ENCODE measurements at places on chromosomes 3 and 15.

GRCh38 chr3:195226445-195226844 lies 44.5 kb downstream of the XXYLT1 start:
- no peak for DNase-seq

DNA sequence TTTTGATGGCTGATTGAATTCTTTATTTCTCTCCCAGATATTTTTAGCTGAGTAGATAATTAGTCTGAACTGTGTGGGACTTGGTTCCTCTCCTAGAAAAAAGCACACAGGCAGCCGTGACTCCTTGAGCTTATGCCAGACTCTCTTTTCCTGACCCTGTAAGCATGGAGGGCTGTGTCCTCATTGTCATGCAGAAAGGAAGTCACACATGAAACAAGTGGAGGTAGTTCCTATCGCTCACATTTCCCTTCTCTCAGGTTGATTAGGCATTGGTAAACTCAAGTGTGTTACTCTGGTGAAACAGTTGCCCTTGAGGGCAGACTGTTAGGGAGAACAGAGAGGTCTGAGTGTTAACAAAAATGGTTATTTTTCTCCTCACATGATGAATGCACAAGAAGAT lies 6.3 kb upstream of the RTP4 start:
- DNase-seq: no peak

DNA sequence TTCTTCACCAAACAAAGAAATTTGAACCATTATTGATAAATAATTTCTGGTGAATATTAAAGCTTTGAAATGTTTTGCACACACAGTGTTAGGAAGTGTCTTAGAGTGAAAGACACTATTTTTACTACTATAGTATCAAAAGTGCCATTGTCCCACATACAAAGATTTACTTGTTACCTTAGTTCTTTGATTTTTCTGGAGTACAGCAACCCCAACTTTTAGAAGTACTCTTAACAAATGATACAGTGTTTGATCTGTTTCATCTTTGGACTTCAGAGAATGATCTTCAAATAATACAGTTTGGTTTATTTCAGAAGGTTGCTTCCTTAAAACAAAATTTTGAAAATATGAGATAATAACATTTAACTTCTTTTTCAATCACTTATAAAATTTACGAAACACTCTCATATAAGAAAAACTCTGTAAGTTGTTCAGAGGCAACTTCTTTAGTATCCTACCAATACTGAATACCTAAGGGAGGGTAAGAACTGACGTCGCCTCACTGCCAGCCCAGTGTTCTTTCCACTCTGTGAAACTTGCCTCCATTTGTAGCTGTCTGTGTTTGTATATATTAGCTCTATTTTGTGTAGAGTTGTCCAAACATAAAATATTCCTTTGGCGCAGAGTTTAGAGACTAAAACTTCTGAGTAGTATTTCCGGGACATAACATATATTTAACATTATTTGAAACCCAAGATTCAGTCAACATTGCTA lies 464.2 kb downstream of the LPP start:
- no peak for DNase-seq

DNA sequence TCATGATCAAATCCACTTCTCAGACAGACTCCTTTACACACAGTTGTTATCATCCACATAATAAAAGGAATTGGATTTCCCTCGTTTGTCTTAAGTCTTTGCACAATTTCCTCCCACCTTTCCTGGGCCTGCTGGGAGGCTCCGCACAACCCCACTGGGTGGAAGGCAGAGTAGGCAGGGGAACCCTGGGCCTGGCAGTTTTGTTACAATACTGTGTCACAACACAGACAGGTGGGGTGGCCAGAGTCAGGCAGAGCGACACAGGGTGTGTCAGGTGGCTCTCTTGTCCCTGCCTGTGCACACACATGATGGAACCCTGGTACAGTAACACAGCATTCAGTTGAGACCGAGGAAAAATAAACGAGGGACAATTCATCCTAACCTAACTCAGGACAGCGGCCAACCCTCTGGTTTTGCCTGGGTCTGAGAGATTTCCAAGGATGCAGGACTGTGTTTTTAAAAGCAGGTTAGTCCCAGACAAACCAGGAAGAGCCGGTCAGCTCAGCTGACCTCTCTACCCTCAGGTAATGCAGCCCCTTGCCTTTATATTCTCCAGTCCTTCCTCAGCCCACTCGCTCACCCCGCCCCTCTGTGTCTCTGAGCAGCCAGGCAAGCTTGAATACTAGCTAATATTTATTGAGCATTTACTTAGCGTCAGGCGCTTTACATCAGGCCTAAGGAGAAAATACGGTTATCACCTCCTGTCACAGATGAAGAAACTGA lies 8.8 kb upstream of the FAM174B start:
- no peak for DNase-seq

- DNase-seq: no peak
Measured at GRCh38 chr3:17063596-17063995, 178.8 kb downstream of the PLCL2 start.

DNA sequence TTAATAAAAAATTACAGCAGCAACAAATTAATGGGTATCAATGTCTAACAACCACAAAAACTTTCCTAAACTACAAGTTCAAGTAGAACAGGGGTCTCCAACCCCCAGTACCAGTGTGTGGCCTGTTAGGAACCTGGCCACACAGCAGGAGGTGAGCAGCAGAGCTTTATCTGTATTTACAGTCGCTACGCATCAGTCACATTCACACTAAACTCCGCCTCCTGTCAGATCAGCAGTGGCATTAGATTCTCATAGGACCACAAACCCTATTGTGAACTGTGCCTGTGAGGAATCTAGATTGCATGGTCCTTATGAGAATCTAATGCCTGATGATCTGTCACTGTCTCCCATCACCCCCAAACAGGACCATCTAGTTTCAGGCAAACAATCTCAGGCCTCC lies 18.5 kb upstream of the LIPC start:
- DNase-seq: no peak

DNA sequence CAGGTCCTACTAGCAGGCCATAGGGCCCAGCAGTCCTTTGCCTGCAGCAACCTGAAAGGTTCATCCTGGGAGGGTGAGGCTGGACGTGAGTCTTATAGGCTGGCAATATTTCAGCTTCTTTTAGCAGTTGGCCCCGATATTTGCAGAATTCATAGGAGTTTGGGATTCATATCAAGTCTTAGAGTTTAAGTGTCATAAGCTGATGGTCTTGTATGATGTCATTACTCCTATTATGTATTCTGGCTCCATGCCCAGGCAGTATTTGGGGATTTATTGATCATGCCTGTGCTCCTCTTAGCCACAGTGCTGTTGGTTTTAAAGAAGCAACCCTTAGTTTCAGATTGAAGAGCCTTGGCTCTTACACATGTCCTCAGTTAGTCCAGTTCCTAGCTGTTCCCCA lies 41.3 kb upstream of the POLR2M start:
- no peak for DNase-seq

DNA sequence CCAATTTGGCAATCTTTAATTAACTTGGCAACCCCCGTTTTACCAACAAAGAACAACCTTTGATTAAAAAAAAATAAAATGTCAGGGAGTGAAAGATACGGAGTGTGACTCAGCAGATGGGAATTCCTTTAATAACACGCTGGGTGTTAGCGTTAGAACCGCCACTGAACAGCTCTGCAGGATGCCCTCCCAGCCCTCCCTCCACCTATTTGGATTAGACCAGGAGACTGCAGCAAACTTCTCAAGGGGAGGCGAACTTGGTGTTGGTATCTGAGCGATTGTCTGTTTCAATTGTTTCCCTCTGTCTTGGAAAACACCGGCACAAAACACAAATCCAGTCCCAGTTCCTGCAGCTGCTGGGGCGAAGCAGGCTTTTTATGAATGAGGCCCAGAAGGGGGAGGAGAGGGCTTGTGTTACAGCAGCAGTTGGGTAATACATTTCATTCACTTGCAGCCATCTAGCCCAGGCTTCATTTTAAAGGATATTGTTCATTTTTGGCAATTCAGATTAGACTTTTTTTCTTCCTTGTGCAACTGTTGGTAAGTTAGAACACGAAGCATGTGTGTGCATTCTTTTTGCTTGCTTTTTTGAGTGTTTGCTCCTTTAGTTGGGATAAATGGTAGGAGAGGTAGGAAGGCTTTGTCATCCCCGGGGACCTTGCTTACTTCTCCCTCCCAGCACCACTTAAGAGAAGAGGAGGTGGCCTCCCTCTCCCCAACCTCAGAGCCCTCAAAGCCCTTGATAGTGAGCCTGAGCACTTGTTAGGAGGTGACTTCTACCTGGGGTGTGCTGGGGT lies 152.3 kb downstream of the IGF1R start:
- no peak for DNase-seq

- peak; percentile 79 for DNase-seq
Measured at GRCh38 chr3:194137506-194138474, 1.8 kb downstream of the HES1 start.

GRCh38 chr15:73330206-73331051 lies 38.3 kb downstream of the HCN4 start:
- DNase-seq: no peak

GRCh38 chr3:36964817-36965216 lies 20.0 kb upstream of the TRANK1 start:
- DNase-seq: no peak

DNA sequence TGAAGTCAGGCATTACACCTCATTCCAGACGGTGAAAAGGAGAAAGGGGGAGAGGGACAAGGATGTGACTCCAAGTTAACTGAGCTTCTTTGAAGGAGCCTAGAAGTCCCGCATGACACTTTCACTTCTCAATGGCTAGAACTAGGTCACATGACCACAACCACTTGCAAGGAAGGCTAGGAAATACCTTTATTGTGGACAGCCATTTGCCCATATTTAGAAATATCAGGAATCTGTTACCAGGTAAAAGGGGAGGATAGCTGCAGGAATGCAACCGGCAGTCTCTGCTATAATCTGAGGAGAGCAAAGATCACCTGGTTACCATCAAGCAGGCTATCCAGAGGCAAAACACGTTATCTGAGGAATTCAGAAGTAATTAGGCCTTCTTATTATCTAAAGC lies 28.9 kb upstream of the PXYLP1 start:
- DNase-seq: no peak

- DNase-seq: no peak
Measured at GRCh38 chr15:64256051-64256450, 93.2 kb upstream of the PPIB start.

DNA sequence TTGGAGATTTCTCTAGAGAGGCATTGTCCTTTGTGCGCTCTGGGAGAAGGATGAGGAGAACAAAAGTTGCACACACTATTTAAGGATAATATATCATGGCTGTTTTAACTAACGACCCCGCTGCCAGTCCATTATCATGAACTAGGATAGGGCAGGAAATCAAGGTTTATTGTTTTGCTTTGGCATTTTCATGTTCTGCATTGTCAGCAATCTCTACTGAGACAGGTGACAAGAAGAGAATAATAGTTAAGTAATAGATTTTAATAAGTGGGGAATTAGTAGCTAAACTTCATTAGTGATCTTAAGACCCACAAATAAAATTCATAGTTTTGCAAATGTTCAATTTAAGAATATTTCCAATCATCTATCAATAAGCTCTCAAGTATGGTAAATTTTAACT lies 20.6 kb upstream of the GMNC start:
- DNase-seq: no peak

DNA sequence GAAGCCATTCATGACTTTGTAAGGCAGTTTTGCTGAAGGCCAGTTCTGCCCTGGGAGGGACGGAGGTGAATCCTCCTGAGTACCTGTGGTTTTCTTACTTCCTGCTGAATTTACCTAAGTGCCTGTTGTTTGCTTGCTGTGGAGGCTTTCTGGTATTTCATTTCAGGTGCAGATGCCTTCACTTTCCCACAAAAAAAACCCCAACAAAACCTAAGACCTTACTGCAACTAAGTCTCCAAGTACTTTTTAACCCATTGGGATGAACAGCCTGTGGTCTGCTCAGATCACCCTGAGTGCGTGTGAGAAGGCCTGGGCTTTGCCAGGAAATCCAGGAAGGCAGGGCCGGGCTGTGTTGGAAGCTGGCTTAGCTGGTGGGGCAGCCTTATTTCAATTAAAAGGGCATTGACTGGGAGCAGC lies 65.3 kb downstream of the IGF1R start:
- no peak for DNase-seq

GRCh38 chr3:128884992-128885391 lies 5.6 kb downstream of the ACAD9 start:
- DNase-seq: no peak

DNA sequence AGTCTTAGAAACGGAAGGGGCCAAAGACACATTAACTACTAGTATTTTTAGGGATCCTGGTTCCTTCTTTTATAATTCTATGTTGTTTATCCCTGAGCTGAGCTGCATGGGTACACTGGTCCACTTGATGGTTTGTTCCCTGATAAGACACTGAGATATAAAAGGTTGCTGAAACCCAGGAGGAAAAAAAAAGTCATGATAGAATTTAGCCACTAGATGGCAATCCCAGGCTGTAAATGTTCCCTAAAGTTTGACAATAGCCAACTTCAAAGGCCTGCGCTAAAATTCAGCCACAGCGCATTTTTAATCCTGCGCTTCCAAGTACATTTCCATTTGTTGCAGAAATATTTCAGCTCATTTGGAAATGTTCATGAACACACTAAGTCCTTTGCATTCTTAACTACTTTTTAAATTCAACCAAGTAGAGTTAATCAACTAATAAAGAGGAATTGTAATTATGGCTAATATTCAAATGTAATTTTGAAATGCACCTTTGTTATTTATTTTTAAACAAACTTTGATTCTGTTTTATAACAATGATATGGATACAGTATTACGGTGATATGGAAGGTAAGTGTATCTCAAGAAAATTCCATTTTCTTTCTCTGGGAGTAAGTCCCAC lies 249.3 kb upstream of the FEZF2 start:
- DNase-seq: peak; percentile 21

DNA sequence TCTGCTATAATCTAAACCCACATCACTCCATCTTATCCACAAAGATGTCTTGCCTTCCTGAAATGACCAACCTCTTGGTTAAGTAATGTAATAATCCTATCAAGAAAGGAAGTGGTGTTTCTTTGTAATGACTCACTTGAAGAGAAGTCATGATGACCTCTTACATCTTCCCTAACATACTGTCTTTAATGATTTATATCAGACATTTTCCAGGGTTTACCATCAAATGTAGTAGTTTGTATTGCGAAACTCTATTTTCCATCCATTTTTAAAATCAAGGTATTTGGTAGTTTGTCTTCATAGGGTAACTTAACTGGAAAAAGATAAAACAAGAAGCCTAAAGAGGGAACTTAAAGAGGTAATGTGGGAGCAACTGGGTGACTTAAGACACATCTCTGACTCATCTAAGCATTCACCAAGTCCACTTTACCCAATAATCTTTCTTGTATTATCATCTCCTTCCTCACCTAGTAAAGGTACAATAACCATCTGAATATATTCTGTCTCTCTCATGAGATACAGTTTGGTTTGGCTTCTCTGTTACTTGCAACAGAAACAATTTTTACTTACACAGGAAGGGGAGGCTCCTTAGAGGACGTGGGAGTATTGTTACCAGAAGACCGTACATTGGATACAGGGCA lies 5.7 kb upstream of the MAPK6 start:
- peak; percentile 41 for DNase-seq

- DNase-seq: no peak
Measured at GRCh38 chr3:101720851-101721840, 3.3 kb upstream of the CEP97 start.

- no peak for DNase-seq
Measured at GRCh38 chr3:183962807-183963206, 54.9 kb downstream of the ABCC5 start.

GRCh38 chr3:129061023-129061887 lies 676 bp downstream of the GP9 start:
- no peak for DNase-seq

GRCh38 chr3:3280396-3280795 lies 100.9 kb upstream of the CRBN start:
- DNase-seq: no peak

- peak; percentile 37 for DNase-seq
Measured at GRCh38 chr3:120597445-120598049, 1.4 kb downstream of the NDUFB4 start.

Data from GM10248 (cell line).